Hepatocyte (in vitro differentiated cells): ENCODE measurements at places on chromosomes 3 and 15. TPM values are rescaled to one million over a fixed set of nuclear protein-coding genes. Genes with fewer than 3 reads are reported as not detected.

GRCh38 chr3:38257583-38257982, 8.0 kb upstream of the SLC22A13 start:
- no peak for DNase-seq
- no peaks in the 10 kb centered on the region for H3K4me1 ChIP-seq
- no peaks in the 10 kb centered on the region for H3K36me3 ChIP-seq
- H3K4me3 ChIP-seq, result no peak overlapping the region

- no peaks in the 10 kb centered on the region for H3K36me3 ChIP-seq
- no peak overlapping the region for H3K4me3 ChIP-seq
These were observed 9.0 kb downstream of the TGM4 start for GRCh38 chr3:44883213-44883955.

The GCSAM gene
- not detected in 2 replicates for total RNA-seq

- H3K36me3 ChIP-seq, result no peaks in the 10 kb centered on the region
- no peak for DNase-seq
- peaks cover 44% of the 10 kb centered on the region for H3K4me1 ChIP-seq
These were observed 25.4 kb downstream of the EHD4 start for GRCh38 chr15:41946970-41947369.

The TGM5 gene
- not detected in 2 replicates for total RNA-seq

DNA sequence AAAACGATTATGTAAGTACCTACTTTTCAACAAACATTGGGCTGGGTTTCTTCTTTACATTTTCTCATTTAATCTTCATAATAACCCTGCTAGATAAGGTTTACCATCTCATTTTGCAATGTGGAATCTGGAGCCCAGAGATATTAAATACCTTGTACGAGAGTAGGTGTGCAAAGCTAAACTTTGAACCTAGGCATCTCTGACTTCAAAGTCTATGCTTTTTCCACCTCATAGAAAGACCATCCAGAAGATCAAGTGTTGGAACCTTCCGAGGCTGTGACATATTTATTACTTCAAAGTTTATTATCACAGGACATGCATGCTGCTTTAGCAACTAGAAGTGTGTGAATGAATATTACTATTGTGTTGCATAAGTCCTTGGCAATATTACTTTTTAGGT, 497.2 kb upstream of the TPRG1 start:
- H3K4me1 ChIP-seq, result peaks cover 5% of the 10 kb centered on the region
- peak; percentile 24 for DNase-seq
- H3K27ac ChIP-seq, result peak overlapping the region; percentile 53
- H3K36me3 ChIP-seq, result no peaks in the 10 kb centered on the region
